ENCODE measurements at places on chromosomes 1 and 21. TPM values are rescaled to one million over a fixed set of nuclear protein-coding genes. Genes with fewer than 3 reads are reported as not detected.

The MAEL gene
- 1.4 TPM for total RNA-seq

GRCh38 chr1:20358761-20359263, 68.1 kb downstream of the VWA5B1 start:
- H3K27me3 ChIP-seq: peaks cover 24% of the 10 kb centered on the region
- H3K27ac ChIP-seq: peak overlapping the region; percentile 75
- peak; percentile 71 for DNase-seq
- H3K36me3 ChIP-seq: no peaks in the 10 kb centered on the region
- peak overlapping the region; percentile 15 for H3K4me3 ChIP-seq

- H3K4me3 ChIP-seq: no peak overlapping the region
- H3K4me1 ChIP-seq: no peaks in the 10 kb centered on the region
- H3K36me3 ChIP-seq: no peaks in the 10 kb centered on the region
- no peak for DNase-seq
Measured at GRCh38 chr21:30714946-30715345, 3.6 kb downstream of the KRTAP21-3 start.

GRCh38 chr1:208855403-208855802, 611.2 kb upstream of the PLXNA2 start:
- DNase-seq: no peak
- no peaks in the 10 kb centered on the region for H3K36me3 ChIP-seq
- no peaks in the 10 kb centered on the region for H3K27me3 ChIP-seq
- no peaks in the 10 kb centered on the region for H3K4me1 ChIP-seq
- no peak overlapping the region for H3K27ac ChIP-seq
- no peak overlapping the region for H3K4me3 ChIP-seq

GRCh38 chr1:214377485-214377884, 96.5 kb downstream of the SMYD2 start:
- H3K36me3 ChIP-seq: peaks cover 59% of the 10 kb centered on the region
- no peak overlapping the region for H3K27ac ChIP-seq
- no peak for DNase-seq
- H3K4me3 ChIP-seq: no peak overlapping the region
- H3K27me3 ChIP-seq: no peaks in the 10 kb centered on the region

DNA sequence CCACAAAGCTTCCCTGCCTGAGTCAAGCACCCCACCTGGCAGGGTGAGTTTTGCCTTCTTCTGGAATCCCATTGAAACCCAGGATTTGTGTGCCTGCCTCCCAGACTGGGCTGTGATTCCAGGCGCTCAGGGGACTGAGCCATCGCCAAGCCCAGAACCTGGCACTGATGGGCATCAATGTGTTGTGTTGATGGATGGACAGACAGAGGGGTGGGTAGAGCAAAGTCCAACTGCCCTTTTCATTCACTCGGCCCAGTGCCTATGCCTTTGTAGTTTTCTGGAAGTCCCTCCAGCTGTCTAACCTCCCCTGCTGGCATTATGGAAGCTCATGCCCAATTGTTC, 66.0 kb upstream of the LAPTM5 start:
- H3K27me3 ChIP-seq: no peaks in the 10 kb centered on the region
- no peaks in the 10 kb centered on the region for H3K36me3 ChIP-seq
- H3K4me1 ChIP-seq: peaks cover 23% of the 10 kb centered on the region
- DNase-seq: no peak
- H3K4me3 ChIP-seq: peak overlapping the region; percentile 66

DNA sequence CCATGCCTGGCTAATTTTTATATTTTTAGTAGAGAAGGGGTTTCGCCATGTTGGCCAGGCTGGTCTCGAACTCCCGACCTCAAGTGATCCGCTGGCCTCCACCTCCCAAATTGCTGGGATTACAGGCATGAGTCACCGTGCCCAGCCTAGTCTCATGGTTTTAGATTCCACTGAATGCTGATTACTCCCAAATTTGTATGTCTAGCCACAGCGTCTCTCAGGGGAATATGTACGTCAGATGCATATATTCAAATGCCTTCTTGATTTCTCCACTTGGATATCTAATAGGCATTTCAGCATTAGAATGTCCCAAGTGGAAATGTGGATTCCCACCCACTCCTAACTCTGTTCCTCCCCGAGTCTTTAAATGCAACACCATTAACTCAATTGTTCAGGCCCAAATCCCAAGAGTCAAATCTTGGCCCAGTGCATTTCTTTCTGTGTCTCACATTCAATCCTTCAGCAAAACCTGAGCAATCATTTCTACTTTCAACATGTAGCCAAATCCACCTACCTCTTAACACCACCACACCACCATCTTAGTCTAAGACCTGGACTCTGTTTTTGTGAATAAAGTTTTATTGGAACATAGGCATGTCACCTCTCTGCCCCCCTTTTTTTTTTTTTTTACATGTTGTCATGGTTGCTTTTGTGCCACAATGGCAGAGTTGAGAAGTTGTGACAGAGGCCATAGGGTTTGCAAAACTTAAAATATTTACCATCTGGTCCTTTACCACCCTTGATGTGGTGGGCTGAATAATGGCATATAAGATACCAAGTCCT, 9.8 kb upstream of the CAMTA1 start:
- peaks cover 4% of the 10 kb centered on the region for H3K27me3 ChIP-seq
- H3K36me3 ChIP-seq: no peaks in the 10 kb centered on the region
- H3K4me1 ChIP-seq: no peaks in the 10 kb centered on the region
- no peak overlapping the region for H3K27ac ChIP-seq
- H3K4me3 ChIP-seq: no peak overlapping the region

All from left ventricle myocardium inferior (tissue), 1 donor.